ENCODE measurements at places on chromosomes 3 and 15.

DNA sequence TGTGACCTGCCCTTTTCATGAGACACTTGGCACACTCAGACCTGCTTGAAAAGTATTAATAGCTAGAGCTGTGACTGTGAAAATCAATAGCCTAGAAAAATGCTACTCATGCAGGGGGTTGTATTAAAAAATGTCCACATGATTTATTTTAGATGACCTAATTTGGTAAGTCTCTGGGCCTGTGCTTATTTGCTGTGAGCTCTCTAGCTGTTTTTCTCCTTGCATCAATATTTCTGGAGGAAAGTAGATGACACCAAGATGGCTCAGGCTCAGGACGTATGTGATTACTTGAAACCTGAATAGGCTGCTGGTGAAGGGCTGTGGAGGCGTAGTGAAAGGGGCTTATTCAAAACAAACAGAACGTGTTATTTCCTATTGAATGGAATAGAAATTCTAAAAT, 29.5 kb downstream of the KCNAB1 start:
- DNase-seq = no peak

DNA sequence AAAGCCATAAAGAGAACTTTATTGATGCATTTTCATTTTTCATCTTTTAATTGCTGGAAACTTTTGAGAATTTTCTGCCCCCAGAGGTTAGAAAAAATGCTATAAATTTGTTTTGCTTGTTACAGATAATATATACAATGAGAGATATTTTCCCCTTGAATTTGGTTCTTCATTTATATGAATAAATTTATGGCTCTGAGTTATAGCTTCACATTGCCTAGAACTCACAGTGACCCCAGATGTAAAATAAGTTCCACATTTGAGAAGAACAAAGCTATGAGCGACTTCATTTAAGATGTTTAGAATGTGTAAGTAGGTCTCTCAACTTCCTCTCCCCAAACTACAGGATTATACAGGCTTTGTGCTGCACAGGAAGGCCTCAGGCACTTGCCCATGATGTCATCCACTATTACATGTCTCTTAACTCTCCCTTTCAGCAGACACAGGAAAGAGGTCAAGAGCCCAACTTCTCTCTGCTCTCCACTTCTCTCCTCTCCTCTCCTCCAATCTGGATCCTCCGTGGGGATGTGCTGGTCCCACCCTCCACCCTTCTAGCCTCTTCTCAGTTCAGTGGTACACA, 92.8 kb downstream of the DUT start:
- DNase-seq = no peak

- no peak for DNase-seq
These were observed 18.7 kb downstream of the RASGRF1 start for GRCh38 chr15:79071901-79072300.

GRCh38 chr3:128433837-128434165, 32.9 kb downstream of the DNAJB8 start:
- no peak for DNase-seq

- no peak for DNase-seq
These were observed 13.9 kb downstream of the COPG1 start for GRCh38 chr3:129263161-129263910.

GRCh38 chr15:74438721-74439316, 5.1 kb upstream of the SEMA7A start:
- DNase-seq = peak; percentile 74

- no peak for DNase-seq
These were observed 459.1 kb upstream of the MDFIC2 start for GRCh38 chr3:70771426-70772147.

GRCh38 chr15:75732177-75732808, 19.6 kb upstream of the CSPG4 start:
- DNase-seq = no peak

GRCh38 chr3:127667119-127667681, 5.6 kb upstream of the ABTB1 start:
- no peak for DNase-seq

DNA sequence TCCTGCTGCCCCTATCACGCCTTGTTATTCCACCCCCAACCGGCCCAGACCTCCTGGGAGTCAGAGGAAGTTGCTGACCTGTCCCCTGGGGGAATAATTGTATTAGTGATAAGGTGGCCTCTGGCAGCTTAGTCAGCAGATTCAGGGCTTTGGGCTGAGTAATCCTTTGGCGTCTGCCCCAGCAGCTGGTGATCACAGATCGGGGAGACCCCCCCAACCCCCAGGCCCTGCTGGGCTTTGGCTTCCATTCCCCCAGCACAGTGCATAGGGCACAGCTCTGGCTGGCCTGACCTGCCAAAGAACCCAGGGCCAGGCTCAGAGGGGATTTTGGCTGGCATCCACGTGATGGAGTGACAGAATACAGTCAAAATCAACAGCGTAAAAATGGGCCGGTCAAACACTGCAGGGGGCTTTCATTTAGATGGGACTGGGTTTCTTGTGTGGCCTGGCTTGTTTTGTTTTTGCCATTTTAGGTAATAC, 3.9 kb upstream of the NR2E3 start:
- no peak for DNase-seq

- DNase-seq = peak; percentile 9
These were observed 70.7 kb downstream of the SSR3 start for GRCh38 chr3:156483961-156484787.

- DNase-seq = no peak
These were observed 71.4 kb upstream of the ROPN1 start for GRCh38 chr3:124063197-124063909.

- no peak for DNase-seq
These were observed 109.8 kb upstream of the TBC1D5 start for GRCh38 chr3:17852217-17852616.

- no peak for DNase-seq
These were observed 31.9 kb upstream of the RTP4 start for GRCh38 chr3:187336322-187336721.

GRCh38 chr3:109687626-109688025, 350.3 kb upstream of the DPPA4 start:
- no peak for DNase-seq

DNA sequence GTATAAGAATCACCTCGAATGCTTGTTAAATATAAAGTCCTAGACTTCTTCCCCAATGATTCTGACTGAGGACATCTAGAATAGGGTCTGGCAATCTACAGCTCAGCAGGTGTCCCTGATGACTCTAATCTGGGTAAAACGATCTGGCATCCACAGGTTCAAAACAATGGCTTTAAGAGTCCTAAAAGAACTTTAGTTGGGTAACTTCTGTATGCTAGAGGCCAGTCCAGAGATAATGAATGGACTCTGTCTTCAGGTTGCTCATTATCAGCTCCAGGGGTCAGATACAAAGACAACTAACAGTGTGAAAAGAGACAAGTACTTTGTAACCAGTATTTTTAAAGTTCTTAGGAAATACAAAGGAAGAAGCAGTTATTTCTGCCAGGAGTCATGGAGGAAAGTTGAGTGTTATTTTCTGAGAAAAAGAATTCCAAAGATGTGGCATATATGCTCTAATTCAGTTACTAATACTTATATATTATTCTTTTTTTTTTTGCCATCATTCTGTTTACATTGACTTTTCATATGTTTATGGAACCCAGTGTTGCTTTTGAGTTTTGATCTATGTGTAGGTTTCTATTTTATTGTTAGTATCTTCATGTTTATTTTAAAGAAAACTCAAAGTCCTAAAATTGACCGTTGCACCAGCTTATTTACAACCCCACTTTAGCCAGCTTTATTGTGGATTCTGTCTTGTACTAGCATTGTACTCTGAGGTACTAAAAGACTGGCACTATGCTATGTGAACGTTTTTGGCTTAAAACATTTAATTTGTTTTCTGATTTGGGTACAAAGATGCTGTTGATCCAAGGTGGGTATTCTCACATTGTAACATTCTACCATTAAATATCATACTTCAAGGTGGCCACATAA, 3.1 kb upstream of the GPR15 start:
- no peak for DNase-seq

- DNase-seq = no peak
These were observed 152.3 kb downstream of the XXYLT1 start for GRCh38 chr3:195118671-195119070.

- DNase-seq = no peak
These were observed 6.0 kb upstream of the LIPC start for GRCh38 chr15:58425834-58426233.

DNA sequence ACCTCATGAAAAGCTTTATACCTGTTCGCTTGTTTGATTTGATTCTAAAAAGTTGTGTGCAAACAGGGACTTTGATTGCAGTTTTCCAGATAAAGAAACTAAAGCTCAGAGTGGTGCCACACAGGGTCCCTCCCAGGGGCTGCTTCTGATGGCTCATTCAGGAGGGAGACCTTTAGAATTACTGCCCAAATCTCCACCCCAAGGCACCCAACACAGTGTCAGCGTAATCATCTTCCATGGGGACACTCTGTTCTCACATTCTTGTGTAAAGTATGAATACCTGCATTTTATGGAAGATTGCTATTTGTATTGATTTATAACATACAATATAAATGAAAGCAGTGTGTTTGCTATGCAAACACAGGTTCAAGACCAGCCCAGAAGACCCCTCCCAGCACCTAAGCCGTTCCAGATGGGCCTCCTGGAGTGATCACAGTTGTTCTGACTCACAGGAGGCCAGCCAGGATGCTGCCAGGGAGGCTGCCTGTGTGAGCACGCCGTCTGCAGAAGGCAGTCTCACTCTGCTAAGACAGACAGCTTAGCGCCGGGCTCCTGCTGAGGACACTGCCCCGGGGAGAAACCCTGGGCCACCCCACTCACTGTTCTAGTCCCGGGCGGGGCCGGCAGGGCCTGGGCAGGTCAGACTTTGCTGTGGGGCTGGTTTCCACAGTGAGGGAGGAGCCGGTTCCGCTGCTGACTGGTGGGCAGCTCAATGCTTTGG, 185.6 kb downstream of the FAM43A start:
- DNase-seq = no peak

GRCh38 chr15:83278191-83278590, 6.3 kb downstream of the BNC1 start:
- DNase-seq = no peak

- no peak for DNase-seq
These were observed 518 bp downstream of the OXSR1 start for GRCh38 chr3:38165722-38166387.

DNA sequence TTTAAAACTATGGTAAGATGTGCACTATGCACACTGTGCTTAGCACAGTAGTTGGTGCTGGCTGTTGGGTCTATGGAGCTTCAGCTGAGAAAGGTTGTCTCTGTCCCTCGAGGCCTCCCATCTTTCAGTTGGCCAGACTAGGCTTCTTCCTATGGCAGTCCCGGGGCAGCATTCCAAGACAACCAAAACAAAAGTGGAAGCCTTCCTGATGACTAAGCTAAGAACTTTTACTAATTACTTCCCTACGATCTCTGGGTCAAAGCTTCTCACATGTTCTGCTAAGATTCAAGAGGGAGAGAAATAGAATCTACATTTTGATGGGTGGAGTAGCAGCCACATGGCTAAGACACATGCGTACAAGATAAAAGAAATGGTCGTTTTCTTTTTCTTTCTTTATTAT, 342.8 kb downstream of the TUSC7 start:
- DNase-seq = no peak

DNA sequence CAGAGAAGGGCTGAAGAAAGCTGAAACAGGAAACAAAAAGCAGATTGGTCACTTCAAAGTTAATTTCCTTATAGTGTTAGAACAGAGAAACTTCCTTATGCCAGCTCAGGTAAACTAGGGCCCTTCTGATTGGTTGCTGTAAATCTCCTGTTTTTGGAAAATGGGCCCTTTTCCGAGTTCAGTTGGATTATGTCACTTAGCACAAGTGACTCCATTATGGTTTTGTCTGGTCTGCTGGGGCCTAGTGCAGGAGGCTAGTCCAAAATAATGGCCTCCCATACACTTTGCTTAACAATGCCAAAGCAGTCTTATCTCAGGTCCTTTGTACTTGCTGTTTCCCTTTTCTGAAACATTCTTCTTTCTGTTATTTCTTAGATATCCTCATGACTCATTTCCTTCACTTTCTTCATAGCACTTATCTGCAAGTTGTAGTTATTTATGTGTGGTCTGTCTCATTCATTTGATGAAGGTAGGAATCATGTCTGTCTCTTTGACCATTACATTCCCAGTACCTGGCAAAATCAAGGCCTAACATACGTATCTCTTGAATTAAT, 7.7 kb upstream of the DCP1A start:
- DNase-seq = no peak

- DNase-seq = no peak
These were observed 166.3 kb downstream of the GREM1 start for GRCh38 chr15:32884146-32884545.

DNA sequence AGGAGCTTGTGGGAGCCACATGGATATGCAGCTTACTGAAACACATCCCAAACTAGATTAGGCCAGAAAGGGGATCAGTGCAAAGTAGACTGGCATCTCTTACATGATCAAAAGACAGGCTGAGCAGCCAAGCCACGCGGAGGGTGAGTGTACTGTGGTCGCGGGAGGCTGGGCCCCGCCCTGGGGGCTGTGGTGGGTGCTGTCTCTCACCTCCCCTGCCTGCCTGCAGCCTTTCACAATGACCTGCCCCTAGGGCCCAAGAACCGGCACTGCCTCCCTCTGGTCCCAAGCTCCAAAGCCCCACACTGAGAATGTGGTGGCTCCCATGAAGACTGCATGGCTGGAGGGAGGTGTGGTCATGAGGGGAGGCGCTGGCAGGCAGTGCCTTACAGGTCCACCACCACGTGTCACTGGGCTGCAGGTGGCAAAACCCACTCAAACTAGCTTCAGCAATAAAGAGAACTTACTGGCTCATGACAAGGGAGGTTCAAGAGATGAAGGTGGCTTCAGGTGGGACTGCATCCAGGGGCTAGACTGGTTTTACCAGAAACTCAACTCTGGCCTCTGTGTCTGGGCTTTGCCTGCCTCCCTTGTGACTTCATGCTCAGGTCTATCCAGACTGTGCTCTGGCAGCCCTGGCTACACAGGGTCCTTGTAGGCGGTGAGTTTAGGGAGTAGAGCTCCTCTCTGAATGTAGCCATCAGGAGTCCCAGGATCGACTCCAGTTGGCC, 27.4 kb upstream of the PLXND1 start:
- DNase-seq = no peak

GRCh38 chr15:58201516-58201915, 63.3 kb downstream of the AQP9 start:
- DNase-seq = no peak

DNA sequence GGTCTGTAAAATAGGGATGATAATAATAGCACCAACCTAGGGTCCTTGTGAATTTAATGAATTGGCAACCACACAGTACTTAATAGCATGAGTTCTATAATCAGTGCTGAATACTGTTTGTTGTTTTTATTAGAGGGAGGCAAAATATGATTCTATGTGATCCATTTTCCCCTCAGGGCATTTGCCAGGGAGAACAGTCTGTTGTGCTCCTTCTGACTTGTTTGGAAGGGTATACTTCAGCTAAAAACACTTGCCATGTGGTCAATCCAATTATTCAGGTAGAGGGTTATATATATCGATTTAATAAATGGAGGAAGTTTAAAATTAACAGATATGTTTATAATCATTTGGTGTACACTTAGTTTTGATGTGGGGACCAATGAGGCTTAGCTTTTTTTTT, 305.3 kb downstream of the CHST2 start:
- no peak for DNase-seq

GRCh38 chr3:35721628-35722027, 82.3 kb downstream of the ARPP21 start:
- no peak for DNase-seq

GRCh38 chr3:159266779-159267178, 464.9 kb downstream of the MFSD1 start:
- no peak for DNase-seq

GRCh38 chr3:150254309-150254708, 153.8 kb upstream of the TSC22D2 start:
- DNase-seq = no peak
